ENCODE measurements at places on chromosomes 13 and 19.

- H3K4me3 ChIP-seq, result no peak overlapping the region
- no peaks in the 10 kb centered on the region for H3K27me3 ChIP-seq
- DNase-seq, result no peak
- no peaks in the 10 kb centered on the region for H3K4me1 ChIP-seq
Measured at GRCh38 chr13:68078874-68079273, 848.7 kb upstream of the PCDH9 start.

DNA sequence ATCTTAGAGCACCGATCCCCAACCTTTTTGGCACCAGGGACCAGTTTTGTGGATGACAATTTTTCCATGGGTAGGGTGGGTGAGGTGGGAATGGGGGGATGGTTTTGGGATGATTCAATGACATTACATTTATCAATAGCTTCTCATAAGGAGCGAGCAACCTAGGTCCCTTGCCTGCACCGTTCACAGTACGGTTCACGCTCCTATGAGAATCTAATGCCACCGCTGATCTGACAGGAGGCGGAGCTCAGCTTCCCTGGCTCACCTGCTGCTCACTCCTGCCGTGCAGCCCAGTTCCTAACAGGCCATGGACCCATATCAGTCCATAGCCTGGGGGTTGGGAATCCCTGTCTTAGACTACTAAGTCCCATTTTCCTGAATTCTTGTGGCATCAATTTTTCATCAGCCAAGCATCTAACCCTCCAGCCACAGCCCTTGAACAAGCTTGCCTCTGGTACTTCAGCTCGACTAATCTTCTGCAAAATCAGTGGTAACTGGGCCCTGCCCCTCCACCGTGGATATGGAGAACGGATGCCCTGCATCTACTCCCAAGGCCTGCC is 37.0 kb upstream of the MAP3K10 start:
- H3K4me1 ChIP-seq, result no peaks in the 10 kb centered on the region
- no peak for DNase-seq

DNA sequence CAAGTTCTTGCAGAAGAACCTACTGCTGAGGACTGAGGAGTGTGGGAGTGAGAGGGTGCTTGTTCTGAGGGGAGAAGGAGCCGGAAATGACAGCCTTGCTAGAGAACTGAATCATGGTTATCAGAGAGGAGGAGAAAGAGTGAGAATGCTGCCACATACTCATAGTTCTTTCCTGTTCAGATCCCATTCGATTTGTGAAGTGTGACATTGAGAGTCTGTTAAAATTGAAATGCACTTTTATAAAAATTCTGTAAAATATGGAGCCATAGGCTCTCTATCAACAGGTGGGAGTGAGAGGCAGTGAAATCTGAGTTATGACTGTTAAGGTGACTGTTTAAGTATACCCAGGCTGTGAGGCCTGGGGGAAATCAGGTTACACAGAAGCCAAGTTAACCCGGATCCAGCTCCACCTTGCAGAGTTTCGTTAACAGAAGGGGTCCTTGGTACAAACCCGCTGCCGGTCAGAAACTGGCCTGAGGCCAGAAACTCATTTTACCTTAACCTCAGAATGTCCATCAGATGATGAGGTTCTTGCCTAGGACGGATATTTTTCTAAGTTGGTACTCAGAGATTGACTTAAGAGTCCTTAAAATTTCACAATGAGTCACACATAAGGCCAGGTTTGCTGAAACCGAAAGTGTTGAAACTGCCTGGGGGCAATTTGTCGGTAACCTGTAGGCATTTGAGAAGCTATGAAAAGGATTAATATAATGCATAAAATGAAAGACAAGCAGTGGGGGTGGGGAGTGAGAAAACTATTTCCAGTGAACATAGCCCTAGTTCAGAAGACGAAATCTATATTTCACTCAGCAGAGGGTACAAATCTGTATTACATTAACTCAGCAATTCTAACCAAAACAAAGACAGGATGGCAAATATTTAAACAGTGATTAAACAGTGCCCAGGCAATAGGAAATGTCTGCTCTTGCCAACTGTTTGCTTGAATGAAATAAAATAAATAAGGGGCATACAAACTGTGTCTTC is 350.5 kb downstream of the KCNRG start:
- H3K4me1 ChIP-seq, result no peaks in the 10 kb centered on the region
- H3K4me3 ChIP-seq, result no peak overlapping the region
- H3K27me3 ChIP-seq, result no peaks in the 10 kb centered on the region
- H3K27ac ChIP-seq, result no peak overlapping the region
- no peaks in the 10 kb centered on the region for H3K36me3 ChIP-seq
- no peak for DNase-seq

- no peak for DNase-seq
- peak overlapping the region; percentile 91 for H3K27ac ChIP-seq
- H3K4me1 ChIP-seq, result peaks cover 55% of the 10 kb centered on the region
- peaks cover 1% of the 10 kb centered on the region for H3K36me3 ChIP-seq
- H3K27me3 ChIP-seq, result no peaks in the 10 kb centered on the region
- H3K4me3 ChIP-seq, result peak overlapping the region; percentile 99
Measured at GRCh38 chr13:48094404-48094780, 512 bp downstream of the MED4 start.

GRCh38 chr19:47120470-47121067 is 7.0 kb upstream of the ZC3H4 start:
- H3K4me3 ChIP-seq, result no peak overlapping the region
- DNase-seq, result no peak
- H3K27ac ChIP-seq, result no peak overlapping the region
- H3K27me3 ChIP-seq, result no peaks in the 10 kb centered on the region

GRCh38 chr13:98853771-98854221 is 101.3 kb upstream of the SLC15A1 start:
- H3K36me3 ChIP-seq, result peaks cover 78% of the 10 kb centered on the region
- H3K27me3 ChIP-seq, result no peaks in the 10 kb centered on the region
- H3K27ac ChIP-seq, result no peak overlapping the region
- H3K4me3 ChIP-seq, result no peak overlapping the region
- no peaks in the 10 kb centered on the region for H3K4me1 ChIP-seq
- no peak for DNase-seq

DNA sequence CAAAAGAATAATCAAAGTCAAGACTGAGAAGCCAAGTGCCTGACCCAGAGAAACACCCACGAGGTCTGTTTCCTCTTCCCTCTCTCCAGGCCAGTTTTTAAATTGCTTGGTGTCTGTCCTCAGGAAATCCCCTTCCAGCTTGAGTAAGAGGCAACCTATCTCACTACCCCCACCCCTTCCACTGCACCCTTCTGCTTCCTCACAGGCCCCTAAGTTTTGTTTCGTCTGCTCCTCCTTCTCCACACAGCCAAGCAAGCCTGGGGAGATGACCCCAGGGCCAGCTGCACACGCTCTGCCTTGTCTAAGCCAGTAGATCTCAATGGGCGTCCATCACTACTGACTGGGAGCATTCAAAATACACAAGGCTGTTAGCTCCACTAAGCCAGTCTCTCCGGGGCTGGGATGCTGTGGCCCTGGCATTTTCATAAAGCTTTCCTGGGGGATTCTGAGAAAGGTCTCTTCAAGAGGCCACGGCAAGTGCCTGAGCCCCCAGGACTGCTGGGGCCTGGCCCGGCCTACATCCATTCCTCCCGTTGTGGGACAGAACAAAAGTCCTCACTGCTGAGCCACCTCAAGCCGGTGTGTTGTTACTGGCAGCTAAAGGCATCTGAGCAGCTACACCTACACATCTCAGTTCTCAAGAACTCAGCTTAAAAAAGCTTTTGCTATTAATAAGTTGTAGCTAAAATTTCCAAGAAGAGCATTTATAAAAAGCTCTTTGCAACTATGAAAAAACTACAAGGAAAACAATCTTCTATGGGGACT is 14.9 kb upstream of the IL4I1 start:
- peaks cover 56% of the 10 kb centered on the region for H3K36me3 ChIP-seq
- H3K4me1 ChIP-seq, result peaks cover 9% of the 10 kb centered on the region
- H3K27me3 ChIP-seq, result no peaks in the 10 kb centered on the region
- H3K4me3 ChIP-seq, result no peak overlapping the region
- H3K27ac ChIP-seq, result peak overlapping the region; percentile 28
